Activated CD4-positive, alpha-beta T cell treated with anti-CD3 and anti-CD28 coated beads, Interleukin-2, amount 50 U/mL, for 1 hour (primary cell): ENCODE measurements at places on chromosomes 7 and 10.

DNA sequence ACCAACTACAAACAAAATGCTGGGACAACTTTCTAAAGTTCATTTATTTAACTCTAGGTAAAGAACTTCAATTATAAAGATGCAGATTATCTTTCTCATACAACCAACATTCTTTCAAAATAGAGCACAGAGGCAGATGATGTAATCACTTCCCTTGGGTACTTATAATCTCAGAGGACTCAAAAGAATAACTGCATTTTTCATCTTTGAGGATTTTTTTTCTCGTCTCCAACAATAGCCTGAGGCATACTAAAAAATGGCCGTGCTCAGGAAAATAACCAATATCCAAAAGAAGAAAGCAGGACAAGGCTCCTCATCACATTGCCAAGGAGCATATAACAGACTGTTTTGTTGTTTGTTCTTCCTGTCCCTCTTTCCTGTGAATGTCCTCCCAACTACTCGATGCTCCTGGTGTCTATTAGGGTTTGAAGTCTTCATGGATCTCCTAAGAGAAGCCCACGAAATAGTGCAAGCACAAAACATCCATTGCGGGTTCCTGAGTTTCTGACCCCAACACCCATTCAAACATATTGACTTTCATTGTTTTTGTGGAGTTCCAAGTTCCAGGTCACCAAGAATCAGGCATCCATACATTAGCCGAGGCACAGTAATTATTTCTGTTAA is 182.9 kb downstream of the SORCS1 start:
- no peak for DNase-seq

DNA sequence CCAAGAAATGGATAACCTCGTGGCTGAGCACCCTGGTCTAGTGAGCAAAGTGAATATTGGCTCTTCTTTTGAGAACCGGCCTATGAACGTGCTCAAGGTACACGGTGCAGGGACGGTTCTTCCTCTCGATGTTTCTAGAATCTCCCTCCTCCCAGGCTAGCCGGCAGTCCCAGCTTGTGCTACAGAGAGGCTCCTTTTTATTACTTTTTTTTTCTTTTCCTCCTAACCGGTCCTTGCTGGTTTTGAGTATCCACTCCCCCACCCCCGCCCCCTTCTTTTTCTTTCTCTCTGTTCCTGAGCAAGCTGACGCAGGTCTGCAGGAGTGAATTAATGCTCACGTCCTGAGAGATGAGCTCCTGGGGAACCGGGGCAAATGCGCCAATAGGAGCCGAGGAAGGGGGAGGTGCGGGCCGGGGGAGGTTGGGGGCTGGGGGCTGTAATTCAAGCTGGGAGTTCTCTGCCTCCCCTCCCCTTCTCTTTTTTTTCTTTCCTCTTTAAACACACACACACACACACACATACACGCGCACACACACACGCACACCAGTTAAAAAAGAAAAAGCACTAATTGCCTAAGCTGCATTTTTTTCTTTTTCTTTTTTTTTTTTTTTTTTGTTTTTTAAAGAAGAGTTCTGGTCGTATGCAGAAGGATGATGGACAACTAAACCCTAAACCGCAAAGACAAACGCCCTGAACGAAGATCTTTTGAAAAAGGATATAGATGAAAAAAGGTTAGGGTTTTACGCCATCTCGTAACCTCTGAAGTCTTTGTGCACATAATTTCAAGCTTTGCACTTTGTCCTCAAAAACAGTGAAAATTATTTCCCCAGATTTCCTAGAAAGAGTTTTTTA is 6.6 kb downstream of the CPA2 start:
- no peak for DNase-seq

GRCh38 chr10:61125560-61126170 is 181.7 kb upstream of the RHOBTB1 start:
- no peak for DNase-seq

DNA sequence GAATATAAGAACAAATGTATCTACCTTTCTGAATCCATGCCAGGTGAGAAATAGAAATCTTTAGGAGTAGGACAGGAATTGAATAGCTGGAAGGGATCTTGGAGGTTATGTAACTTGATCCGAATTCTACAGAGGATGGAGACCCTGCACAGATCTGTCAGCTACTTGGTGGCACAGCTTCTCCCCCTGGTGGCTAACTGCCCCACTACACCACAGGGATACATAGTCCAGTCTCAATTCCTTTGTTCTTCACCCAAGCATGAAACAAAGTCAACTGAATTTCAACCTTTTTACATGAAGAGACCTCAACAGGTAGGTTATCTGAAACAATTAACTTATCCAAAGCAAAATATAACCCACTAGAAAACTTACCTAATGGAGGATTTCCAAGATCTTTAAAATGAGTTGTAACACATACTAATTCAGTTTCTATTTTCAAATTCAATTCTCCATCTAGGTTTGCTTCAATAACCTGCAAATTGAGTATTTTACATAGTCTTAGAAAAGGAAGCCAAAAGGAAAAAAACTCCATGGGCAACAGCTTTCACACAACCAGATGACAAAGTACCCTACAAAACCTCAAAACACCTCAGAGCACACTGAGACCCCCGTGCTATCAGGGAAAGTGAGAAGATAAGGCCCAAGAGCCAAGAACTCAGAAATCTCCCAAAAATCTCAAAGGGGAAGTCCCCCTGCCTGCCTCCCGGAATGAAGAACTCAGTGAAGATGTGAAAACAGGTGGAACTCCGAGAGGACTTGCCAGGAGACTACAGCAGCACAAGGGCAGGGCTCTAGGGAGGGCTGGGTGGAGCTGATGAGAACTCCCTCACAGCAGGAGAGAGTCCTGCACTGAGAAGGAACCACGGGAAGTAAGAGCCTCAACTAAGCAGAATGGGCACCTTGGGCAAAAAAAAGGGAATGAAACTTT is 10.3 kb downstream of the HUS1 start:
- DNase-seq, result peak; percentile 59

GRCh38 chr7:44853391-44853790 is 5.5 kb upstream of the H2AZ2 start:
- no peak for DNase-seq

GRCh38 chr10:104734433-104734832 is 93.3 kb downstream of the SORCS3 start:
- no peak for DNase-seq

GRCh38 chr10:22976534-22976933 is 48.7 kb downstream of the ARMC3 start:
- no peak for DNase-seq

GRCh38 chr7:114086914-114087652 is 168.3 kb upstream of the PPP1R3A start:
- DNase-seq, result no peak

GRCh38 chr10:10294881-10295529 is 722.7 kb upstream of the CELF2 start:
- DNase-seq, result no peak

GRCh38 chr7:88132725-88133124 is 87.1 kb downstream of the SRI start:
- no peak for DNase-seq

- DNase-seq, result peak; percentile 33
Measured at GRCh38 chr7:51067757-51068156, 248.9 kb downstream of the COBL start.

GRCh38 chr7:135158874-135159273 is 11.0 kb downstream of the TMEM140 start:
- DNase-seq, result no peak
